NAMALWA (cell line): ENCODE measurements at places on chromosomes 16 and 17.

DNA sequence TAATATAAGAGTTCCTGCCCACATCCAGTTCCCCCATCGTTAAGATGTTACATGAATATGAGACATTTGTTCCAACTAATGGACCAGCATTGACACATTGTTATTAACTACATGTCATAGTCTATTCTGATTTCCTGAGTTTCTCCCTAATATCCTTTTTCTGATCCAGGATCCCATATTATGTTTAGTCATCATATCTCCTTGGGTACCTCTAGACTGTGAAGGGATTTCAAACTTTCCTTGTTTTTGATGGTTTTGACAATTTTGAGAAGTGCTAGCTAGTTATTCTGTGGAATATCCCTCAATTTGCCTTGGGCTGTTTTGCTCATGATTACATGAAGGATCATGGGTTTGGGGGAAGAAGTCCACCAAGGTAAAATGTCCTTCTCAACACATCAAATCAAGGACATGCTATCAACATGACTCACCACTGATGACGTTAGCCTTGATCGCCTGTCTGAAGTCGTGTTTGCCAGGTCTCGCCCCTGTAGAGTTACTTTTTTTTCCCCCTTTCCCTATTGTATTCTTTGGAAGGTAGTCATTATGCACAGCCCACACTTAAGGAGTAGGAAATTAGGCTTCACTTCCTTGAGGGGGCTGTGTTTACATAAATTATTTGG lies 42.5 kb downstream of the CACNG3 start:
- DNase-seq = no peak

GRCh38 chr16:81598083-81598482 lies 153.5 kb downstream of the CMIP start:
- no peak for DNase-seq

DNA sequence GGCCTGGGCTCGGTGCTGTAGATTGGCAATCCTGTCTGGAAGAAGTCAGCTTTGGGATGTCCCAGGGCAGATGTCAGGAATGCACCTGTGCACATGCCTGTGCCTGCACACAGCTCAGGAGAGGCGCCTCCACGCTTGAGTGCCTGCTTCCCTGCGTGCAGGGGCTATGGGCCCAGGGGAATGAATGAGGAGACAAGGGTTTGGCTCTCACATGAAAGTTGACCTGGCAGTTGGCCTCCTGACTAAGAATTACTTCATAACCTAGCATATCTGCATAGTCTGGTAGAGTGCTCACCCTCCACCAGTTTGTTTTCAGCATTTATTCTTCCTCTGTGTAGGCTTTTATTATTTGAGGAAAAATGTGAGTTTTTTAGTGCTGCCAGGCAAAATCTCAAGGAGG lies 50.0 kb downstream of the PLD6 start:
- DNase-seq = no peak

GRCh38 chr17:68381076-68381900 lies 76.0 kb downstream of the WIPI1 start:
- DNase-seq = no peak

- DNase-seq = peak; percentile 33
These were observed 2.8 kb upstream of the UBTF start for GRCh38 chr17:44222112-44222869.

GRCh38 chr16:83248735-83249463 lies 558.9 kb upstream of the HSBP1 start:
- no peak for DNase-seq

- DNase-seq = no peak
These were observed 106.9 kb downstream of the BANP start for GRCh38 chr16:88058136-88058535.

DNA sequence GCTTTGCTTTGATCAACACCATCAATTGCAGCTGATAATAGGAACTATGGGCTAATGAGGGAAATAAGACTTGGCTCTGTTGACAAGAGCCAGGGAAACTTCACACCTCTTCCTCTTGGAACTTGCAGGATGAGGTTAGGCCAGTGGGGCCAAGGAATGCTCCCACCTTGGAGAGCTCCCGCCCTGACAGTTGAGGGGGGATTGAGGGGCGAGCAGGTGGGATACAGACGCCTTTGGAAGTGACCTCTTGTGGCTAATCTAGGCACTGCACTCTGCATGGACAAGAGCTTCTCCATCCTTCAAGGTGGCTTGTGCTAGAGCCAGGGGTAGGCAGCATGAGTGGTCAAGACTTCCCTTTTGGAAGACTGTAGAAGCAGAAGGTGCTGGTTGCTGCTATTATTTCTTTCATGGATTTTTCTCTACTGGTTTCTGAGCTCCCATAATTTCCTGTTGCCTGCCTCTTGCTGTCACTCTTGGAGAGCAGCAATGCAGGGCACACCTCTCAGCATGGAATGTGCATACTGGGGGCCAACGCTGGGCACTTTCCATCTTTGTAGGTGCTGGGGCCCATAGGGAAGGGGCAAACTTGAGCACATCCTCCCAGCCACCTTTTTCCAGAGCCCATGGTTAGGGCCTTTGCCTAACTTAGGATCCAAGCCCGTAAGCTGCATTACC lies 2.3 kb upstream of the PHF12 start:
- peak; percentile 76 for DNase-seq

DNA sequence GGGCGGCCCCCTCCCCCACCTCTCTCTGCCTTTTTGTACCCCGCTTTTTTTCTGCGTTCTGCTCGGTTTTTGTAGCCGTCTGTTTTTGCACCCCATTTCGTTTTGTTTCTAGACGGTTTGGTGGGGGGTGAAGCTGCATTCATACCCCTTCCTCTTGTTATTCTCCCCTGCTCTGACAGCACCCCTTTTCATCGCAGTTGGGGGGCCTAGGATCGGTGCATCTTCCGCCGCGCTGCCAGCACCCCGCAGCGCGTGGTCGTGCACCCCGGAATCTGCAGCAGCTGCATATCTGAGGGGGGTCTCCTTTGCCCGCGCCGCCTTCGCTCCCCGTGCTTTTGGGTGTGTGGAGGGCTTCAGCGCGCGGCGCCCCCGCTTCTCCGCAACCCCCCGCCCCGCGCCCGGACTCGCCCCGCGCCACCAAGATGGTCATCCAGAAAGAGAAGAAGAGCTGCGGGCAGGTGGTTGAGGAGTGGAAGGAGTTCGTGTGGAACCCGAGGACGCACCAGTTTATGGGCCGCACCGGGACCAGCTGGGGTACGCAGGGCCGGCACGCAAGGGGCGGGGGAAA lies 455 bp downstream of the ATP1B2 start:
- DNase-seq = no peak

- DNase-seq = no peak
These were observed 8.7 kb downstream of the C16orf87 start for GRCh38 chr16:46822270-46822669.

GRCh38 chr16:23863511-23864422 lies 28.0 kb downstream of the PRKCB start:
- DNase-seq = peak; percentile 84

DNA sequence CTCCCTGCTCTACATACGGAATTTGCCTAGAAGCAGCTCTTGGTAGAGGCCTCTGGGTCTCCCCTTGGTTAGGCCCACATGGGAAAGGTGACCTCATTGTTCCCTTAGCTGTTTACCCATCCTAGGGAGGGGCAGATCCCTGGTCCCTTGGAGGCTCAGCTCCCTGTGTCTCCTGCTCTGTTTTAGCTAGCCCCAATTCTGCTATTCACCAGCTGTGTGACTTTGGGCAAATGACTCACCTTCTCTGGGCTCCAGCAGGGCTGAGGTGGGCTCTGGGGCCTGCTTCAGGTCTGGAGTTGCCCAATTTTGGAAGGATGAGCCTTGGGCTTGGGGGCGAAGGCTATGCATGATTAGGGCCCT lies 3.9 kb downstream of the ABCC3 start:
- DNase-seq = no peak

DNA sequence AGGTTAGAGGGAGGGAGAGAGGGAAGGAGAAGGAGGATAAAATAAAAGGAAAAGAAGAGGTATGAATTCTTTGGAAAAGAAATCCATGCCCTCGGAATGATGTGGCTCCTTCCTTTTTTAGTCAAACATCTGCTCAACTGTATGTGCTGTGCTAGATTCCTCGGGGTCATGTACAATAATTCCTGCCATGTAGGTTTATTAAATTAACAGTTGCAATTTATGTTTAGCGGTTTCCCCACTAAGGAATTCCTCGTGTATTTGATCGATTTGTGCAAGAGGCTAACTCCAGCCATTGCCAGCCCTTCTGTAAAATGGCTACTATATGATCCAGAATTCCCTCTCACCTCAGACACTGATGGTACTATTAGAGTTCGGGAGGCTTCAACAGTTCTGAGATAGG lies 83.0 kb upstream of the TBX2 start:
- no peak for DNase-seq

- no peak for DNase-seq
These were observed 35.4 kb downstream of the OMG start for GRCh38 chr17:31261601-31262000.

- DNase-seq = no peak
These were observed 53.7 kb downstream of the RPH3AL start for GRCh38 chr17:298791-299450.

GRCh38 chr17:33596899-33597298 lies 303.8 kb upstream of the ASIC2 start:
- no peak for DNase-seq

- no peak for DNase-seq
These were observed 45.2 kb upstream of the DHX40 start for GRCh38 chr17:59520251-59520650.

DNA sequence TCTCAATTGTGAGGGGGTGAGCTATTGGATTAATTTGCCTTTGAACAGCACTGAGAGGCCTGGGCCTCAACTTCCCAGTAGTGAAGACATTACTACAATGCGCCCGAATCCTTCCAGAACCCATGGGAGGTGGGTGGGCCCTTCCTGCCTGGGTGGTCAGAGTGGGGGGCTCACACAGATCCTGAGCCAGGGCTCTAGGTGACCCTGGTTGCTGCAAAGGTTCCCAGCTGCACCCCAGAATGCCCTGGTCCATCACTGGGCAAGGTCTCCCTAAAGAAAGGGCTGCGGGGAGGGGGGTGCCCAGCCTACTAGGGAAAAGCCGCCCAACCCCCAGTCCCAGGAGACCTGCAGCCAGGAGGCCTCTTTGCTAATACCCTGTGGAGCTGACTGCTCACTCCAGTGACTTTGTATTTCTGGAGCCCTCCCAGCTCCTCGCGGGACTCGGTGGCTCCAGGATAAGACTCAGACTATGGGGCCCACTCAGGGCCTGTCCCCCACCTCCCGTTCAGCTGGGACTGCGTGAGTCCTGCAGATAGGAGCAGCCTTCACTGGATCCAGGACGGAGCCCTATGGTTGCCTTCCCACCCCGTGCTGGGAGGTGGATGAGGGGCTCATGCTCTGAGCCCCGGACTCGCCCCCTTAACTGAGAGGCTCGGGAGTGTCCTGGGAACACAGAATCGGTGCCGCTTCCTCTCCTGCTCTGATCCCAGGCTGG lies 40.2 kb downstream of the SLC7A5 start:
- no peak for DNase-seq

GRCh38 chr17:77677630-77678029 lies 280.9 kb upstream of the TNRC6C start:
- no peak for DNase-seq

DNA sequence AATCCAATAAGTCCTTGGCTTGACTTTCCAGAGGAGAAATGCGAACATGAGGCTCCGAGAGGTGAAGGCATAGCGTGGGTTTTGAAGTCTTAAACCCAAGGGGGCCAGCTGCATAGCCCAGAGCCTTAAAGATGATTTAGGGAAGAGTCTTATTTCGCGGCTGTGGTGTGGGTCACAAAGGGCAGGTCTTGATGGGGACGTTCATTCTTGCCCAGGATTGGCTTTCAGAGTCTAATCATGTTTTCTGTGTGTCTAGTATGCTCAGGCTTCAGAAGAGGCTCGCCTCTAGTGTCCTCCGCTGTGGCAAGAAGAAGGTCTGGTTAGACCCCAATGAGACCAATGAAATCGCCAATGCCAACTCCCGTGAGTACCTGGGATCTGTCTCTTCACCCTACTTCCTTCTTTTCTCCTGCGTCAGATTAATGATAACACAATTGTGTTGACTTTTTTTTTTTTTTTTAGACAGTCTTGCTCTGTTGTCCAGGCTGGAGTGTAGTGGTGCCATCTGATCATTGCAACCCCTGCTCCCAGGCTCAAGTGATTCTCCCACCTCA lies 951 bp downstream of the RPL19 start:
- DNase-seq = peak; percentile 35

DNA sequence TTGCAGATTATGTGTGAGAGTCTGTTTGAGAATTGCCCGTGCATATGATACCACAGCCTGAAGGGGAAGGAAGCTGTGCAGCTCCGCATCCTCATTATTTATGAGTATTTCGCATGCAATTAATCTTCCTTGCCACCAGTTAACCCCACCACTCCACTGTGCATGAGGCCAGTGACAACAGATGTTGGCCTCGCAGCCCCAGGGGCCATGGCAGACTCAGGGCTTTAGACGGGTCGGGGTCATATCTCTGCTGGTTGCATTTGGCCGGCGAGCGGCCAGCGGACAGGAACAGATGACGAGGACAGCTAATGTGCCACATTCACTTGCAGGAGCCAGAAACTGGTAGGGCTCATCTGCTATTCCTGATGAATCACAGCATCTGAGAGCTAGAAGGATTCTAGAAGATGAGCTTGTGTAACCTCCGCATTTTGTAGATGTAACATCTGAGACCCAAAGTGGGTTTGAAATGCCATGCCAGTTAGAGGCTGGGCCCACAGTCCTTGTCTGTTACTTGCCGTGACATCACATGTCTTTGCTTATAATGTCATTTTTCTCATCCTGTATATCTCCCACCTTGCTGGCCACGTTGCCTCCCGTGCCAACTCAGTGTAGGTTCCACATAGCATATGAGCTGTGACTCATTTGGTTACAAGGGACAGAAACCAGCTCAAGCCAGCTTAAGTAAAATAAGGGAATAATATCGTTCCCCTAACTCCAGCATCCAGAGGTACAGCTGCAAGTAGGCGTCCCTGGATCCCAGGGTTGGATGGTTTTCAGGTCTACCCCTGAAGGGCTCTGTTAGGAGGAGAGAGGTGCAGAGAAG lies 137.2 kb downstream of the SNX29 start:
- no peak for DNase-seq

DNA sequence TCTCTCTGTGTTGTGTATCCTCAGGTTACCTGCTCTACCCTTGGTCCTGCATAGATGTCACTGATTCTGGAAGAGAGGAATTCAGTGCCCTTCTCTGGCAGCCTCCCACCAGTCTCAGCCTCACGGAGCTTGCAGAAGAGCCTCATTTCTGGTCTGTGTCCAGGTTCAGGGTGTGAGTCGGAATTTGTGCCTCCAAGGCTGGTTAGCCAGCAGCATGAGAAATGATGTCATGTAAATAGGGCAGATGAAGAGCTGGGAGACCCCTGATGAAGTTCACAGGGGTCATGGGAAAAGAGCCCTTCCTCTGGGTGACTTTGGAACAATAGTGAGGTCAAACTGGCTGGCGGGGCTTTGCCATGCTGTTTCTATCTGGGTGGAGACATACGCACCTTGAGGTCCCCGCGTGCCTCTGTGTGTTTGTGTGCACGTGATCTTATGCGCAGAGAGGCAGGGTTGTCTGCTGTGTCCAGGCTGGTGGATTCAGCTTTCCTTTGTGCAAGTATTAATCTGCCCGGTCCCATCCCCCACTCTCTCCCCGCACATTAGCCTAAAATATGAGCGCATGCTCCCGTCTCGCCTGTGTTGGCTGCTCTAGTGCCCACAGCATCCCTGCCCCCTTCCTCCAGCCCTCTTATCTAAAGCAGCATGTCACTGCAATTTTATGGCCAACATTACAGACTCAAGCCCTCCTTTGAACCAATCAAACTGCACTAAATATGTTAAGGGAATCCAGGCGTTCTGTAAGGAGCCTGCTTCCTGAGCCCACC lies 256.3 kb upstream of the ZFHX3 start:
- DNase-seq = no peak

GRCh38 chr16:72101195-72101594 lies 7.5 kb downstream of the DHX38 start:
- DNase-seq = no peak
